ENCODE measurements at places on chromosomes 7 and 10.

DNA sequence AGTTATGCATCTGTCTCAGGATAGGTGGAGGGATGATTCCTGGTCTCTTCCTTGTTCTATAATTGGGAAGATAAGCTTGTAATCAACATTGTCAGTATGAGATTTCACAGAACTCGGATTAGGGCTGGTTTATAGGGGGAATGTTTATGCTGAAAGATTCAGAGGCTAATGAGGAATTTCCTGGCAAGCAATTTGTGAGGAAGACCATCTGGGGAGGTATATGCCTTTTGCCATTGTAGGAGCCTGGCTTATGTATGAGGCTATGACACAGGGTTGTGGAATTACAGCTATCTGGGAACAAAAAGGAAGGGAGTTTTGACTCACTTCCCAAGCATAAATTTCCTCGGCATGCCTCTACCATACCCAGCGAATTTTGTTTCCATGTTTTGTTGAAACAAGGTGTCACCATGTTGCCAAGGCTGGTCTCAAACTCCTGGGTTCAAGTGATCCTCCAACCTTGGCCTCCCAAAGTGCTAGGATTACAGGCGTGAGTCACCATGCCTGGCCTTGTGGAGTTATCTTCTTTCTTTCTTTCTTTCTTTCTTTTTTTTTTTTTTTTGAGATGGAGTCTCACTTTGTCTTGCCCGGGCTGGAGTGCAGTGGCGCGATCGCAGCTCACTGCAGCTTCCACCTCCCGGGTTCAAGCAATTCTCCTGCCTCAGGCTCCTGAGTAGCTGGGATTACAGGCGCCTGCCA lies 1.6 kb upstream of the COPS6 start:
- no peak for DNase-seq

GRCh38 chr10:61904733-61905725 lies 3.5 kb downstream of the ARID5B start:
- DNase-seq, result peak; percentile 62

- no peak for DNase-seq
Measured at GRCh38 chr10:122678266-122678665, 21.4 kb downstream of the C10orf120 start.

DNA sequence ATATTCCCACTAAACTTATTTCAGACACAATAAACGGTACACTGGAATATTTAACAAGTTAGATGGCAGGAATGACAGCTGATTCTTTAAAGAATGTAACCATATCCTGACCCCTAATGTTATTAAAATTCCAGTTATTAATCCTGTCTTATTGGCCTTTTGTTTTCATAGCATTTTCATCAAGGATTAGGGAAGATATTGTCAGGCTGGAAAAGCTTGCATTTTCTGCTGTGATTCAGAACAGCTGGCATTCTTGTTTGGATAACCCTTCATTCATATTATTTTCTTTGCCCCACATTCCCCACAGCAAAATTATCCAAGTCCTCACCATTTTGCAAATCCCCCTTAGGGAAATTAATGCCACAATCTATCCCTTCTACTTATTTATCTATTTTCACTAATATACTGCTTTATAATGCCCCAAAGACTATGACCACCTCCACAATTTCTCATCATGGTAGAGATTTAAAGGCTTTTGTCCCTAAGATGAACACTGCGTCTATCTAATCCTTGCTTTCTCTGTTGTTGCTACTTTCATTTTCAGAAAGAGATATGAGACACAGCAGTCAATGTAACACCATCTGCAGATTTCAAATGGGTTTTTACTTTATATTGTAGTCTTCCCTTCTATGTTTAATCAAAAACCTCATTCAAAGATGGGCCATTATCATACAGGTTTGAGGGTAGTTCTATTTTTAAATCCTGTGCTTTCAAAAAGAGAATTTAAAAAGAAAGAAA lies 475.1 kb downstream of the PARD3 start:
- no peak for DNase-seq

- DNase-seq, result no peak
Measured at GRCh38 chr7:105690325-105690945, 109.1 kb upstream of the EFCAB10 start.

- DNase-seq, result peak; percentile 59
Measured at GRCh38 chr10:58512491-58513187, at the start of gene BICC1. TSS of gene BICC1 (plus strand) at chr10:58512872. CDS start at chr10:58513144, 272 bp downstream.

- DNase-seq, result no peak
Measured at GRCh38 chr7:23967949-23968599, 258.1 kb downstream of the STK31 start.

DNA sequence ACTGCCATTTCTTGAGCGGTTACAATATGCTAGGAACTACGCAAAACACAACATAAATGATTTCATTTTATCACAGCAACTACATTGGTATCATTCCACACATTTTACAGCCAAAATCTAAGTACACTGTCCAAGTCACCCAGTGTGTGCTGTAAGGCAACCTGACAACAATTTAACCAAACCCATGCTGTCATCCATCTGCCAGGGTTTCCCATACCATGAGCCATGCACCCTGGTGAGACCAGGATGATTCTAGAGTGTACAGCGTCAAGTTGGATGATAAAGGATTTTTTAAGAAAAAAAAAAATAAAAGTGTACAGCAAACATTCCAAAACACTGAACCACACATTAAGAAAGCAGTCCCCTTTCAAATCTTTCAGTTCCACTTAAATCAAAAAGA lies 52.9 kb downstream of the PIK3AP1 start:
- DNase-seq, result no peak

- DNase-seq, result no peak
Measured at GRCh38 chr10:82982110-82982608, 1107.2 kb downstream of the NRG3 start.

DNA sequence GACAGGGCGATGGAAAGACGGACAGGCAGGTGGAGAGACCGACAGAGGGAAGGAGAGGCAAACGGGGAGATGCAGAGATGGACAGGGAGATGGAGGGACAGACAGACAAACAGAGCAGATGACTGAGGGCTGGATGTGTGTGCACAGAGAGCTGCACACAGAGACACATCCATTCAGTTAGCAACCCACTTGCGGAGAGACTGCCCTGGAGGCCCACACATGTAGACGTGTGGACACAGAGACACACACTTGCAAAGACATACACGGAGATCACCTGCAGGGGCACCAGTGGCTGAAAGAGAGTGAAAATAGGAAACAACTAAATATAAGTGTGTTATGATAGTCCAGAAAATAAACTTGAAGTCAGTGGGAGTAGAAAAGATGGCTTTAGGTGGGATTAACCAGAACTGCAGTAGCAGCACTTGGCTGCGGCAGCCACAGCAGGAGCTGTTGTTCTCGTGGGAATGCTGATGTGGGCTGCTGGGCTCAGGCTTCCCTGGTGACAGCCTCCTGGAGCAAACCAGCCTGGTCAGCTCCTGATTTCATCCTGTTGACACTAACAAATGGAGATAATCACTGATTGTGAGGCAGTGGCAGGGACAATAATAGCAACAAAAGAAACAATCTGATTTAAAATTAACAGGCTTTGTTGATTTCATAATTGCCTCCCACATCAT lies 134.1 kb downstream of the CCNY start:
- DNase-seq, result no peak

GRCh38 chr7:97499204-97499603 lies 232.7 kb upstream of the TAC1 start:
- DNase-seq, result no peak

- DNase-seq, result no peak
Measured at GRCh38 chr10:125637496-125637895, 45.5 kb downstream of the TEX36 start.

- DNase-seq, result no peak
Measured at GRCh38 chr10:32413513-32413912, 32.4 kb upstream of the CCDC7 start.

GRCh38 chr7:140525743-140526142 lies 46.4 kb upstream of the MKRN1 start:
- DNase-seq, result no peak

DNA sequence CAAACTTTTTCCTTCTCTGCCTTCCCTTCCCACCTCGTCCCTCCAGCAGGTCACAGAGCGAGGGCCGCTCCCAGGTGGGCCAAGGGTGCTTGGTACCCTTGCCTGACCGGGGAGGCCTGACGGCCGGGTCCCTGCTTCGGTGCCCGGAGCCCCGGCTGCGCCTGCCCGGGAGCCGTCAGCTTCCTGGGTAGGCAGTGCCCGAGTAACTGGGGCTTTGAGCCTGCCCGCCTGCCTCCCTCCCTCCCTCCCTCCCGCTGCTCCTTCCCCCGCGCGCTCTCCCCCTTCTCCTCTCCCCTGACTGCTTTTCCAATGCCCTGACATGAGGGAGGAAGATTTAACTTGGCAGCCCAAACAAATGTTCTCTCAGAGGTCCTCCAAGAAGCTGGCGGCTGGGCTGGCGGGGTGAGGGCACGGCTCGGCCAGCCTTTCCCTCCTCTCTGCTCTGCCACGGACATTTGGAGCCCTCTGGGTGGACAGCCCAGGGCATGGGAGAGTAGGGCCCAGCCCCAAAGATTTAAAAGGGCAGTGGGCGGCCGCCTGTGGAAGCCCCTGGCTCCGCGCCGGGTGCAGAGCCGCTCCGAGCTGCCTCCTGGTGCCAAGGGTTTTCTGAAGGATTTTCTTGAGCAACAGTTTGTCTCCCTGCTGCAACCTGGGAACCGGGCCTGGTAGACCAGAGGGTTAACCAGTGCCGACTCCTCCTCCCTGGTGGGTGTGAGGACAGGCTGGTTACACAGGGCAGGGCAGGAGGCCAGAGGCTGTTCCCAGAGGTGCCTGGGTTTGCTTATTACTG lies 2.0 kb downstream of the ZMIZ1 start:
- DNase-seq, result peak; percentile 98

DNA sequence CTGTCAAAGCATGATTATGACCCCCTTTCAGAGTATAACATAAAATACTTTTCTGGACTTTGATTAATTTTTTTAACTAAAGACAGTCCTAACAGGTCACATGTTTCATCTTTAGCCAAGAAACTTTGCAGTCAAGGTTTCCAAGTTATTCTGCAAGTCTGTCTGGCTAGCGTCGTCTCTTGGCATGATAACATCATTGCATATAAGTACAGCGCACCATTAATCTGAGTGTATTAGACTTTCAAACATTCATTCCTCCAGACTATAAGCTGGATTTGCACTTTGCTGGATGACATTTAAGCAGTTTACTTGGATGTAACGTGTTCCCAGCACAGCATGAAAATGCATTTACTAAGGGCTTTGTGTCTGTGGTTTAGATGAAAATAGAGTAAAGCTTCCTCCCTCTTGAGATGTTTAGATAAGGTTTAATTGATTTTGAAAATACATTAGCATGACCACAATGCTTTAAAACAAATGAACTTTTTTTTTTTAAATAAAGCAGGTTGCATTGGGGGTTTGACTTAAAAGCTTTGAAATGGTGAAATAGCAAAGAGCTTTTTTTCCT lies 349.0 kb upstream of the MTPN start:
- no peak for DNase-seq

DNA sequence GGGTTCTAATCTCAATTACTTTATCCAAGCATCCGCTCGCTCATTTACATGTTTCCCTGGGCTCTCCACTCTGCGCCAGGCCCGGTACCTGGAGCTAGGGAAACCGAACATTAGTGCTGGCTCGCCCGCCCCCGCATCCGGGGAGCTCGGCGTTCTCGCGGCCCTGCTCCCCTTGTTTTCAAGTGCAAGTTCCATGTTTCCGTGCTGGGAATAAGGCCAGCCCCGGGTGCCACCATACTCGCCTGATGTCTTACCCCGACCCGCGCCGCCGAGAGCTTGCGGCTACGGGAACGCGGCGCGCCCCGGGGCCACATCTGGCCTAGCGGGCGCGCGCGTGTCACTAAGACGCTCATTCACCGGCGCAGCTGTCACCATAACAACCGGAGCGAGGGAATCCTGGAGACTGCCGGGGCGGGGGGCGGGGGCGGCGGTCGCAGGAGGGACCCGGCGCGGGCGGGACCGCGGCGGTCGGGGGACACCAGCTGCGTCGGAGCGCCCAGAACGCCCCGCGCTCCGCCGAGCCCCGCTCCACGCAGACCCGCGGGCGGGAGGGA lies at the start of gene NEURL1:
Gene NEURL1 (plus strand): TSS at position 344 of the 554 bp plus-strand sequence. CDS start 683 bp downstream, outside the sequence.
- no peak for DNase-seq

GRCh38 chr7:142025896-142026295 lies 30.2 kb downstream of the MGAM start:
- DNase-seq, result no peak

DNA sequence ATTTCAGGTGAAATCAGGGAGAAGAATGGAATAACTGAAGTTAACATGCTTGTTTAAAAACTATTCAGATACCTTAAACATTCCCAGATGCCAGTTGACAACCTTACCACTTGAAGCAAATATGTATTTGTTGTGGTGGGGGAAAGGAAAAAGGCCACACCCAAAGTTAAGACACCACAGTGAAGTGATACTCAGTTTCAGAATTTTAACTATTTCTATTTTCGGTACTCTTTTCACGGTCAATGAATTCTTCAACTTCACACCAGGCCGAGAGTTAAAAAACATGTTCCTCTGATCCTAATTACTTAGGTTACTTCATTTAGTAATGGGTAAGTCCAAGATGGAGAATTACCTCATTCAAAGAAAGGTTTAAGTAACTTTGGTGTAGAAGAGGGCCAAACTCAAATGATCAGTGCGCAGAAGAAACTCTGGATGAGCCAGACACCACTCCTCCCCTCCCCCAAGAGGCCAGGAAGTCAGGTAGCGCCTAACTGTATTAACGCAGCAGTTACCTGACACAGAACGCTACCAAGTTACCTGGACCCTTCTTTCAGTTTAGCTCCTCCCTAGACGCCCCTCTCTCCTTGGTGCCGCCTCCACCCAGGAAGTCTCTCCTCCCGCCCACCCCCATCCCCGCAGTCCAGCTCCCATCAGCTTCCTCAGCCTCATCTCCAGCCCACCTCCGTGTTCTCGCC lies 700 bp downstream of the MTPN start:
- no peak for DNase-seq

DNA sequence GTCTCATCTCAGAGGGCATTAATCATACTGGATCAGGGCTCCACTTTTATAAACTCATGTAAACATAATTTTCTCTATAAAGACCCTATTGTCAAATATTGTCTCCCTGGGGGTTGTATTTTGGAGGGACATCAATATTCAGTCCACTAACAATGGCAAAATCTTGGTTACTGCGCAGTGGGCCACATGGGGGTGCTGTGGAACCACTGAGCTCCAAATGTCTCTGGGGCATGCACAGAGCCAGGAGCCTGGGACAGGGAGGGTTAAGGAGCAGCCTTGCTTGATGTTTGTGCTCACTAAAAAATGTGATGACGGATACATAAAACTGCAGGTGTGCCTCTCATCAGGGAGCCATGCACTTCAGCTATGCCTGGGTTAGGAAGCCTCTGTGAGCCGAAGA lies 62.1 kb upstream of the PRSS58 start:
- no peak for DNase-seq

All from right atrium auricular region (tissue), 2 donors.